ENCODE measurements at places on chromosomes 7 and 10.

DNA sequence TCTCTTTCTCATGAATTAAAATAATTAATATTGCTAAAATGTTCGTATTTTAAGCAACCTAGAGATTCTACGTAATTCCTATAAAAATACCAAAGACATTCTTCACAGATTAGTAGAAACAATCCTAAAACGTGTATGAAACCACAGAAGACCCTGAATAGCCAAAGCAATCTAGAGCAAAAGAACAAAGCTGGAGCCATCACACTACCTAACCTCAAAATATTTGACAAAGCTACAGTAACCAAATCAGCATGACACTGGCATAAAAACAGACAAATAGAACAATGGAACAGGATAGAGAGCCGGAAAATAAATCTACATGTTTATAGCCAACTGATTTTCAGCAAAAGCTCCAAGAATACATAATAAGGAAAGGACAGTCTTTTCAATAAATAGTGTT is 105.5 kb upstream of the PTN start:
- no peak for DNase-seq

DNA sequence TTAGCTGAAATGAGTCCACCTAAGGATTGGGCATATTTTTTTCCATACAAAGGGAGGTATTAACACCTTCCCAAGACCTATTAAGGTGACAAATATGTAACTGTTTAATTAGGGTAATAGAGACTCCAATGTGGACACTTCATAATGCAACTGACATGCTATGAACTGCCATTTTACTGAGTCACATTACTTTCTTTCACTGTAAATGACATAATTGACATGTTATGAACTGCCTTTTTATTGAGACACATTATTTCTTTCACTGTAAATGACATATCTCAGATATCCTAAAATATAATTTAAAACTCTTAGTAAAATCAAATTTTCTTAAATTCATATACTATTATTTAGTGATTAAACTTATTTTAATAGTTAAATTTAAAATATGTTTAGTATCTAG is 528.8 kb upstream of the PCDH15 start:
- DNase-seq = no peak

GRCh38 chr7:13099154-13099795 is 411.8 kb downstream of the ARL4A start:
- no peak for DNase-seq

- DNase-seq = no peak
Measured at GRCh38 chr7:147496209-147496608, 1094.4 kb upstream of the C7orf33 start.

- no peak for DNase-seq
Measured at GRCh38 chr7:8597565-8597964, 164.2 kb downstream of the NXPH1 start.

GRCh38 chr7:112495810-112496462 is 15.1 kb downstream of the LSMEM1 start:
- DNase-seq = no peak

DNA sequence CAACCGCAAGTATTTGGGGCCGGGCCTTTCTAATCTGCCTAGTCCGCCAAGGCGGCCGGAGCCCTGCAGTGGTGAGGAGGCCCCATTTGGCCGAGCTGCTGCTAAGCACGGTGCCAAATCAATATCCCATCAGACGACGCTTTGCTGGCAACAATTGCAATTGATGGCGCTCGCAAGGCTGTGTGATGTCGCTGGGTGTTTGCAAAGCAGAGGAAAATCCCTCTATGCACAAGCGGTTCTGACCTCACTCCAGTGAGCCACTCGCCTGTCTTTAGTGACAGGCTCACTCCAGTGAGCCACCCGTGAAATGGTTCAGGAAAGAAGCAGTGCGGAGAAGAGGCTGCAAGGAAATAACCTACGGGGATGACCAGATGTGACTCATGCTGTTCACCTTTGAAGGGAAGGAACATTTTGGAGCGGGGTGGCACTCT is 18.3 kb upstream of the PDE1C start:
- DNase-seq = no peak

DNA sequence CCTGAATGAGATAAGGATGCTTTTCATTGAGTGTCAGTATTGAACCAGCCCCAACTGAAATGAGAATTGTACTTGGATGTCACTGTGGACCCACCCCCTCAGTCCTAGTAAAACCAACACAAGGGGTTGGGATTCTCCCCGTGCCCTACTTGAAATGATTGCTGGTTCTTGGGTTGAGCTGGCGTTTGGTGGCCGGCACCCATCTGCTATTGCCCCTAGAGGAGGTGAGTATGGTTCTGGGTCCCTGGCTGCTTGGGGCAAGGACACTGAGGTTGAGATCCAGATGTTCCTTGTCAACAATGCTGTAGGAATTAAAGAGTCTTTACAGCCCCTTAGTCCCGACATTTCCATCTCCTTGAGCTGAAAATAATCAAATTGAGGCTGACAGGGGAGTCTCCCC is 170.0 kb upstream of the ZNF32 start:
- DNase-seq = no peak

DNA sequence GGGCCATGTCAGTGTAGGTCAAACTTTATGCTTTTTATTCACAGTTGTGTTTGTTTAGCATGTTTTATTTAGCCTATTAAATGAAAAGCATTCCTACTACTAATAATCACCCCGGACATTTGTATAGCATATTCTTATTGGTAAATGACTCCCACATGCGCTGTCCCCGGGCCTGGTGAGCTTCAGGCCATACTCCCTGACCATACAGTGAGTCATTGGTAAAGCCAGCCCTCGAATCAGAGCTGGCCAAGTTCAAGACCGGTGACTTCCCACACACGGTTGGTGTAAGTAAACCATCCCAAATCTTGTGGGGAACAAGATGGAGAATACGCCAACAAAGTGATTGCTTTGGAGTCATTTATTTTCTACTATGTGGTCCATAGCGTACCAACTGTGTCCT is 238.7 kb upstream of the TCF7L2 start:
- DNase-seq = no peak

- no peak for DNase-seq
Measured at GRCh38 chr7:73823873-73824592, 6.8 kb upstream of the CLDN4 start.

DNA sequence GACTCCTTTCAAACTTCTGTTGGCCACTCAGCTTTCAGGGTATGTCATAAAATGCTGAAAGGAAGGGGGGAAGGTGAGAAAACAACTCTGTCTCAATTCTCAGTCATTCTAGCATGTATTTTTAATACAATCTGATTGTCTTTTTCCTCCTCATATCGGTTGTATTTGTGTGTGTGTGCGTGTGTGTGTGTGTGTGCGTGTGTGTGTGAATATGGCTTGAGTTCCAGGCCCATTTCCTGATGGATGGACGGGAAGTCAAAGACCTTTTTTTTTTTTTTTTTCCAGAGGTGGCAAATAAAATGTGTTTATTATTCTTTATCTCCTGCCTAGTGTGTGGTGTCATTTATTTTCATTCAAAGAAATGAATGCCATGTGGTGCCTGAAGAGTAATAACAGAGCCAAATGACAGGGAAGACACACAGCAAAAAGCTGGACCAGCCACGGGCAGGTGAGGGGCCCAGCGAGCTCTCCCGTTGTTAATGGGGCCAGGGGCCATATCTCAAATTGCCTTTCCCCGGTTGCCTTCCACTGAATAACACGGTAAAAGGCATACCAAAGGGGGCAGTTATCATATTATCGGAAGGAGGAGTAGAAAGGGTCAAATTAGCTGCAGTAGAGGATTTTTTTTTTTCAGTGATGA is 3.1 kb upstream of the PLXNA4 start:
- no peak for DNase-seq

DNA sequence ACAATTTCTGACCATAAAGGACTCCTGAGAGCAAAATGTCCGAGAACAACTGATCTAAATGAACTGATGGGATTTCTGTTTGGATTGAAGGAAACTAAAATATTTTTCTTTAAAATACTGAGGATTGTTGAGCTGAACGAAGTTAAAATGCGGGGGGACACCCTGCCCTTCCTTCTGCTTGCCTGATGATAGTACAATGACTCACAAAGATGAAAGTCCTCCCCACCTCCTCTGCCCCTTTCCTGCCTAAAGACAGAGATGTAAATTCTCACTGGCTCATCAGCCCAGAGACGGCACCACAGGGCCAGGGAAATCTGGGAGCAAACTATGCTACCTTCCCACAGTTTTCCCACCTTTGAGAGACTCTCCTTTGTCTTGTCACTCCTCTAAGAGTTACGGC is 180.6 kb downstream of the PHTF2 start:
- DNase-seq = no peak

DNA sequence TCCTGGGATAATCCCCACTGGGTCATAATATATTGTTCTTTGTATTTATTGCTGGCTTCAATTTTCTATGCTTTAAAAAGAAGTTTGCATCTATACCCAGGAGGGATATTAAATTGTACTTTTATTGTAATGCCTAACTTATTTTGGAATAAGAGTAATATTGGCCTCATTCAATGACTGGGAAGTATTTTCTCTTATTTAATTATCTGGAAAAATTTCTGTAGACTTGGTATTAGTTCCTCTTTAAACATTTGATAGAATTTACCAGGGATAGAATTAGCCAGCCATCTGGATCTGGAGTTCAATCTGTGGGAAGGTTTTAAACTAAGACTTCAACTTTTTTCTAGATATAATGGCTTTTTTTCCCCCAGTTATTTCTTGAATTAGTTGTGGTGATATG is 115.2 kb upstream of the ZNF32 start:
- DNase-seq = no peak

DNA sequence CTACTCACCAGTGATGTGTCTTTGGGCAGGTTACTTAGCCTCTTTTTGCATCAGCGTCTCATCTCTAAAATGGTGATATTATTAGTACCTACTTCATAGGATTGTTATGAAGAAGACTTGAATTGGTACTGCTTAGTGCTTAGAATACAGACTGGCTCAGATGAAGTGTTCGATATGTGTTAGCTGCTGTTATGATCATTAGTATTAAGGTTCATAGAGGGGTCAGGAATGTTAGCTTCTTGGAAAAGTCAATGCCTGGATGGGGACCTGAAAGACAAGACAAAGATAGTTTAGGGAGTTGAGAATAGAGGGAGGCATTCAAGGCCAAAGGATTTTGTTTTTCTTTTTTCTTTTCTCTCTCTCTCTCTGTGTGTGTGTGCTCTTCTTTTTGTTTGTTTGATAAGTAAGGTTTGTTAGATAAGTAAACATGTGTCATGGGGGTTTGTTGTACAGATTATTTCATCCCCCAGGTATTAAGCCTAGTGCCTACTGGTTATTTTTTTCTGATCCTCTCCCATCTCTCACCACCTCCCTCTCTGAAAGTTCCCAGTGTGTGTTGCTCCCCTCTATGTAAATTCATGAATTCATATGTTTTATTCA is 63.3 kb downstream of the MDFIC start:
- DNase-seq = no peak

DNA sequence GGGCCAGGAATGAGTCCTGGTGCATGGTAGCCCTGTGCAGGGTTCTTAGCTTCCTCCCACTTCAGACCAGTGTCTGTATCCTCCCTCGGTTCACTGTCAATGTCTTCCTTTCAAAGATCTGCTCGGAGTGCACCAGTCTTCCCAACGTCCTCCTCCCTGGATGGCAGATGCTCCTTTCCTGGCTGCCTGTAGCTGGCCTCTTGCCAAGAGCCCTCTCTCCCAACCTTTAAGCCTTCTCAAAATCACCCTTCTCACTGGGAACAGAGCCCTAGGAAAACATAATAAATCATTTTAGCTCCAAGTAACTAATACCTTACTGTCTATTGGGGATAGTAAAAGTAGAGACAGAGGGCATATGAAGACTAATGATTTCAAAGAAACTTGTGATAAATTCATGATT is 490.6 kb downstream of the CCSER2 start:
- DNase-seq = peak; percentile 15

DNA sequence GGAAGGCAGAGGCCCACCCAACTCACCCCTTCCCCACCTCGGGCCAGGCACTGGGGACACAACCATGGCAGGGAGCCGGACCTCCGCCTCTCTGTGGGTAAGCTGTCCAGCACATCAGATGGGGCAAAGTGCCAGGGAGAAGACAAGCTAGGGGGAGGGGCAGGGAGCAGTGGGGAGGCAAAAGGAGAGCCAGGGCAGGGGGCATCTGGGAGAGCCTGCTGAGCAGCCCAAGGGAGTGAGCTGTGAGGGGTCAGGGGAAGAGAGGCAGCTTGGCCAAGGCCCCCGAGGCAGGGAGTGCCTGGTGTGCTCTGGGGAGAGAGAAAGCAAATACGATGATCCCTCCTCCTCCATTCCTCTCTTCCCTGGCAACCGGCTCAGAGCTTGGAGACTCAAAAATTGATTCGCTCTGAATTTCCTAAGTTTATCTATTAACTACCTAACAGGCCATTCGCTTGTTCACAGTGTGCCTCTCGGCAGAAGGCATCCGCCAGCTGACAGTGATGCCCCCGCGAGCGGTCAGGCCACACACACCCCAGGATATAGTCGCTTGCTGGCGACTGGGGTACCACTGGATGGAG is 4.5 kb downstream of the CAMK2B start:
- DNase-seq = no peak
